DMS 273 treated with DMSO at 0.1 percent for 48 hours (cell line): ENCODE measurements at places on chromosomes 2 and 18.

DNA sequence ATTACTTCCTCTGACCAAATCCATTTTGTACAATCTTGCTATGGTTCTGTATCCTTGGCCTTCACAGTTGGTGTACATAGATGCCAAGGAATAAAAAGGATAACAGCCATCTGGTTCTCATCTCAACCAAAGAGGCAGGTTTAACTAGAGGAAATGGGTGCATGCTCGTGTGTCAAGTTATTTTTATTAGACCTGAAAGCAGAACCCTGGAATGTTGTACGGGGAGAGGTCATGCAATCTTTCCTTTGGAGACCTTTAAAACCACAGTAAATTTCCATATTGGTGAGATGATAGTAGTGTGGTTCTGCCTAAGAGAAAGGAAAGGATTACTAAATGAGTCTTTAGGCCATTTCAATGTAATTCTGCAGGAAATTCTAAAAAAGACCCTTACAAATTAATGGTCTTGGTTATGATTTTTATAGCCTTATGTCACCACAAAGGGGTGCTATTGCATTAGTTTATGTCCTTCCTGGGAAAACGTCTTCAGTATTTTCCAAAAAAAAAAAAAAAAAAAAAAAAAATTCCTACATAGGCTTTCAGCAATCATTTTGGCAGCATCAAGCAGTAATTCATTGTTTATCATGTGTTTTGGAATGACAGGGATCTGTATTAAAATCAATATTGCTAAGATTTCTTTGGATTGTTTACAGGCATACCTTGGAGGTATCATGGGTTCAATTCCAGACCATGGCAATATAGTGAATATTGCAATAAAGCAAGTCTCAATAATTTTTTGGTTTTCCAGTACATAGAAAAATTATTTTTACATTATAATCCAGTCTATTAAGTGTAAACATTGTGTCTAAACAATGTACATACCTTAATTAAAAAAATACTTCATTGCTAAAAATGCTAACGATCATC, 270.8 kb downstream of the NYAP2 start:
- no peak for DNase-seq

GRCh38 chr2:42494355-42495233, 812 bp upstream of the KCNG3 start:
- peak; percentile 80 for DNase-seq

- DNase-seq: no peak
Measured at GRCh38 chr2:219569635-219570034, 1.7 kb downstream of the OBSL1 start.

GRCh38 chr2:26068602-26069298, 34.9 kb downstream of the RAB10 start:
- DNase-seq: peak; percentile 32

- DNase-seq: no peak
Measured at GRCh38 chr2:26679867-26680266, 12.7 kb upstream of the KCNK3 start.

GRCh38 chr2:110802208-110802932, 70.0 kb downstream of the ACOXL start:
- DNase-seq: no peak
